Thoracic aorta (tissue), 2 donors: ENCODE measurements at places on chromosomes 2 and 18.

- DNase-seq = no peak
Measured at GRCh38 chr2:26471766-26472706, 5.9 kb downstream of the OTOF start.

DNA sequence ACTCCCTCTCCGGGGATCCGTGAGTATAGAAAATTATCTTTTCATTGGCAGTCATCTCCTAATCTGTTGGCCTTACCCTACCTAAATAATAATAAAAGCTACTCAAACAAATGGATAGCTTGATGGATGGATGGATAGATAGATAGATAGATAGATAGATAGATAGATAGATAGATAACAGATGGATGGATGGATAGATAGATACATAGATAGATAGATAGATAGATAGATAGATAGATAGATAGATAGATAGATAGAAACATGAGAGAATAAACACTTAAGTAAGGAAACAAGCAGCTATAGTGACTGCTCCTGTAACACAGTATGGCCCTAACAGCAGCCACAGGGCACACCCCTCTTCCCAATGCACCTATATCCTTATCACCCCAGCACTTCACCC, 35.1 kb downstream of the MRPL30 start:
- DNase-seq = no peak

DNA sequence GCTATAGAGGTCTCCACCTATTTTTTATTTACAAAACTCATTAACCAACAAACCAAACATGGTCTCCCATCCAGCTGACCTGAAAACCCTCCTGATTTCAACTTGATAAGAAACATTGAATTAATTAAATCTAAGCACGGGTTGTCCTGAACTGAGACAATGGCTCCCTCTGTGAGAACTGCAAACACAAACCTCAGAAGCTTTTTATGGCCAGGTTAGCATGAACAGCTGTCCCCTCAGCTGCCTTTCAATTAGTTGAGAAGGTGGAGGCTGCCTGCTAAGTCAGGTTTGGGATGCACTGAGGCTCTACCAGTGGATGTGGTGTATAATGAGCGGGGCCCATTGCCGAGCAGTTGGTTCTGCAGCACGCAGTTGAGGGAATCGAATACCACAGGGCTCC, 258.5 kb upstream of the DDX18 start:
- DNase-seq = no peak

DNA sequence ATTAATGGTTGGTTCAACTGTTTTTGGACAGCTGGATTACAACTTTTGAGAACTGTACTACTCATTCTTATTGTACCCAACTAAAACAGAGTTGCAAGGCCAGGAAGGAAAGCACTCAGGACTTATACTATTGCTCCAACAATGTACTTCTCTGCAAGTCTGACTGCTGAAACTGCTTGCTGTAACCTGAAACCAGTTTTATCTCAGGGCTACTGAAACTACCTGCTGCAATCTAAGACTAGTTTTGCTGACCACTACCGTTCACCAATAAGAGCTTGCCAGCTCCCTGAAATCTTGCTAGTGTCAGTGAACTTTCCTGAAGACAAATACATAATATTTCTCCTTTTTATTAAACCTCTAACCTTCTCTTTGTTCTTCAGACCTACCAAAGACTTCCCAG, 157.3 kb downstream of the CDCA7 start:
- DNase-seq = no peak

GRCh38 chr2:200455958-200456421, 53.9 kb downstream of the KCTD18 start:
- no peak for DNase-seq

GRCh38 chr2:140643761-140644187, 1487.0 kb downstream of the LRP1B start:
- DNase-seq = no peak

DNA sequence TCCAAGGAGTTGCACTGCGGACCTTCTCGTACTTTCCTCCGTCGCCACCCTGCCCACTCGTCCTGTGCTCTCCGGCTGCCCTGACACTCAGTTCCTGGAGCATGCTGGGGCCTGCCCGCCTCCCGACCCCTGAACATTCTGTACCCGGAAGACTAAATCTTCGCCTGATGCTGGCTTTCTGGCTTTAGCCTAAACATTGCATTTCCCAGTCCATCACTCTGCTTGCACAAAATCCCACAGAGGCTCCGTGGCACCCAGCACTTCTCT, 550 bp upstream of the SFXN5 start:
- DNase-seq = no peak

GRCh38 chr2:21837168-21837960, 713.6 kb downstream of the TDRD15 start:
- no peak for DNase-seq

DNA sequence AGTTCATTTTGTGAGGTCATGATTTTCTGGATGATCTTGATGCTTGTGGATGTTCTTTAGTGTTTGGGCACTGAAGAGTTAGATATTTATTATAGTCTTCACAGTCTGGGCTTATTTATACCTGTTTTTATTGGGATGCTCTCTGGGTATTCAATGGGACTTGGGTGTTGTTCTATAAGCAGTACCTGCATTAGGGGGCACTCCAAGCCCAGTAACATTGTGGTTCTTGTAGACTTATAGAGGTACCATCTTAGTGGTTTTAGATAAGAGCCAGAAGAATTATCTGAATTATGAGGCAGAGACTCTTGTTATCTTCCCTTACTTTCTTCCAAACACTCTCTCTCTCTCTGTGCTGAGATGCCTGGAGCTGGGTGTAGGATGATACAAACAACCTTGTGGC, 470.0 kb downstream of the PIK3C3 start:
- no peak for DNase-seq

- DNase-seq = no peak
Measured at GRCh38 chr2:150482667-150483400, 4.6 kb downstream of the RND3 start.

DNA sequence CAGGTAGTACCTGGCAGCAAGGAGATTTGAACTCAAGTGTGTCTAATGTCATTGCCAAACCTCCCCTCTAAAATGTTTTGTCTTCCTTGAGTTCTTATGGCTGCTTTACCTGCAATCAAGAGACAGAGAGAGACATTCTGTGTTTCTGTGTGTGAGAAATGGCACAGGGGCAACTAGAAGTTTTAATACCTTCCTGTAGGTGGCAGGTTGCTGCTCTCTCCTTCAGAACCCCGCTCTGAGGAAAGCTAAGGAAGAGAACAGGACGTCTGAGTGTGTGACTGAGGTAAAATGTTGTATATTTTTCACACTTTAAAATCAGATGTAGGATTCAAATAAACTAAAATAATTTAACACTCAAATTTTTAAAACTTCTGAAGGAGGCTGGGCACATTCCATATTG, 19.2 kb downstream of the DTNA start:
- no peak for DNase-seq

DNA sequence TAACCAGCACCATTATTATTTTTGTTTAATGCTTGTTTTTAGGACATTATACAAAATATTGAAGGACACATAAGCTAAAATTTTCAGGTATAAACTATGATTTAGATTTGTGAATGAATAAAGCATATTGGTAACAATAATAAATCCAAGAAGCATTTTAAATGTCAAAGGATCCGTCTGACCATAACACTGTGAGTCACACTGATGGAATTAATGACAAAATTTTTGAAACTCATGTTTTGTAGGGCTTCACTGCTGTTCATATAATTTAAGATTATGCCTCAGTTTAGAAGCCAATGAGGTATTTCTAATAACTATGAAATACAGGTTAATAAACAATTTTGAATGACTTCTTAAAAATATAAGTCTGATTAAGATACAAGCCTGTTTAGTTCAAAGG, 124.6 kb downstream of the TMEFF2 start:
- no peak for DNase-seq

- no peak for DNase-seq
Measured at GRCh38 chr18:76504749-76505148, 9.7 kb upstream of the ZNF516 start.

DNA sequence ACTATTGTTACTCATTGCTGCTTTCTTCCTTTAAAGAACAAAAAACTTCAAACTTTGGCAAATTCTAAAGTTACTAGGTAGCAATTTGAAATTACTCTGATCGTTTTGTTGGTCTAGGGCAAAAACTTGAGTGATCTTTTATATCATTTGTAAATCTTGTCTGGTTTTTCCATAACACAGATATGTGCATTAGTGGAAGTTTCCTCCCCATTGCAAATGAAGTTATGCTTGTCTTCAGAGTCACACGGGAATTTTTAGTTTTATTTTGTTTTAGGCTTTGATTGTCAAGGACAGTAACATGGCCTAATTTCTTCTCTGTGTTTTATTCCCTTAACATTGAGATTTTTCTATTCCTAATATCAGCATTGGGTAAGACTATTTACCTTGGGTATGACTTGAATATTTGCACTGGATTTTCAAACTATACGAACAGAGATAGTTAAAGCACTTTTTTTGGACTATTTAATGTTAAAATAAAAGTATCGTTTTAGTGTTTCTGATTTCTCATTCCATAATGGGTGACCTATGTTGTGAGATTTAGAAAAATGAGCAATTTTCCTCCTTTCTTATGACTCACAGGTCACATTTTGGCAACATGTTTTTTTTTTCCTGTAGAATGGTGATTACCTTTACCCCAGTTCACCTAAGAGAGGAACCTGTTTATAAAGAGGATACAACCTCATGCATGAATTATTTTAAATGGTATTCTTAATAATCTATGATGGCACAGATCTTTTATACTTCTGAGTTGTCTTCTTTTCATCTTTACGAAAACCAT, 65.0 kb downstream of the BABAM2 start:
- DNase-seq = no peak

DNA sequence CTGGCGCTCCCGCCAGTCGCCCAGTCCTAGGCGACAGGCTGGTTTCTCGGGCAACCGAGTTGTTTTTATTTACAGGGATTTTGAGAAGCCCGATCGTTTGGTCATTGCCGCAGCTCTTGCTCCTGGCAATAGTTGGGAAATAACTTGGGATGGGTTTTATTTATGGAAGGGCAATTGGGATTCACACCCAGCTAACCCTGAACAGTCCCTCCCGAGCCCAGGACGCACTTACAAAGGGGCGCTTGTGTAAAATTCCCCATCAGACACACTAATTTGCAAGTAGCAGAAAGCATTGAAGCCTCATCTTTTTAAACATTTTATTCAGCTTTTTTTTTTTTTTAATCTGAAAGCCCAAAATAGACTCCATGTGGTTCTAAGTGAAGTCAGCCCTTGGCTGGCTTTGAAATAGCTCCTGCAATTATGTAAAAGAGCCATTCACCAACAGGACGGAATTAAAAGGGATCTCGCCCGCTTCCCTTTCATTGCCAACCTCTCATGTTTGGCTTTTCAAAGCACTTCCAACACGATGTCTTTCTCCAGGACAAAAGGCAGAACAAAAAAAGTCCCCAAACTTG, 3.6 kb upstream of the GBX2 start:
- DNase-seq = no peak

DNA sequence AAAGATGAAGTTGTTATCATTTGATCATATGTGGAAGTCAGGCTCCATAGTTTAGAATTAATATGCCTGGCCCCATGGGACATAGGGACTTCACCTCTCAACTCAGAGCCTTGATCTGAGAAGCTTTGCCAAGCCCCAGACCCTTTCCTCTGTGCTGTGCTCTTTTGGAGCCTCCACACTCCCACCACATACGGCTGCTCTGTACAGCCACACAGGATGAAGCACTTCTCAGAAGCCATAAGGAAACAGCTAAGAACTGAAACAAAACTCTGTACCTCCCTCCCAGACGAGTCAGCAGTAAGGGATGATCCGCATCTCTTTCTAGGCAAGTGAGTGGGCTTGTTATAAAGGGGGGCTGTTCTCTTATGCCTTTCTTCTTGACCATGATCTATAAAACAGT, 66.5 kb downstream of the CAB39 start:
- no peak for DNase-seq

DNA sequence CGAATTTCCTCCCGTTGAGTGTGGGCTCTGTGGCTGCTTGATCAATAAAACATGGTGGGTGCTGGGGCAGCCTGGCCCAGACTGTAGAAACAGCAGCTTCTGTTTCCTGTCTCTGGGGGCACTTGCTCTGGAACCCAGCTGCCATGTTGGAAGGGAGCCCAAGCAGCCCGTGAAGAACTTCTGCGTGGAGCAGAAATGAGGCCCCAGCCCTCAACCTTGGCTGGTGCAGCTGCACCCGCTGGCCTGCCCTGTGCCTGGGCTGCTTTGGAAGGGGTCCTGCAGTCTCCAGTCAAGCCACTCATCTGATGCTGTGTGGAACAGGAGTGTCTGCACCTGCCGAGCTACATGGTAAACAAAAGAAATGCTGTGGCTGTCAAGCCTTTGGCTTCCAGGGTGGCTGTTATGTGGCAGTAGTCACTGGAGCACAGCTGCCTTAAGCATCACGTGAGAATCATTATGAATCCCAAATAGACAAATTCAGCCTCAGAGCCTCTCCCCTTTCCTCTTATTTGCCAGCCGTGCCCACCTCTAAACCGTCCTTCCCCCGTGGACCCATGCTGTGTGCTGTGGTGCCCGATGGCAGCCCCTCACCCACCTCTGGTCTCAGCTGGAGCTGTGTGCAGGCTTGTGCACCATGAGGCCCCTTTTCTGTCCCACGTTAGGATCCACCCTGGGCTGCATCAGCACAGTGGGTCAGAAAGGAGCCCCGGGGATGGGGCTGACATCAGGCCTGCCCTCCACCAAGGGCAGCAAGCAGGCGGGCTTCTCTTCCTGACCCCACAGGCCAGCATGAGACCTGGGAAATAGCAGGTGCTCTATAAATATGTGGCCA, 134.0 kb upstream of the HDAC4 start:
- DNase-seq = no peak

- DNase-seq = no peak
Measured at GRCh38 chr2:176126929-176127773, 2.4 kb upstream of the HOXD8 start.

DNA sequence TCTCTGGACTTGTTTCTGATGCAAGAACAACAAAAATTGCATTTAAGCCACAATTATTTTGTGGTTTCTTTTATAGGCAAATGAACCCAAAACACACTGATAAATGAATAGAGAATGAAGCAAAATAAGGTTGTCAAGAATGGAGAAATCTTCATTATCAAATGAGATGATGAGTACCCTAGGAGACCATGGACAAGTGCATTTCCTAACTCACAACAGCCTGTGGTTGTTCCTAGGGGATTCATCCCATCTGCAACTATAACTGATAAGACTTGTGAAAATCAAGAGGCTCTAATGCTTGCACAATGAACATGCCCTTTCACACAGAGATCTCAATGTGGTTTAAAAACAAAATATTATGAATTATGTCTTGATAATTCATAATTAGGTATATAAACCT, 159.9 kb downstream of the PDE1A start:
- no peak for DNase-seq
